ENCODE measurements at places on chromosomes 6 and 20.
A peak's percentile ranks its signal among the peaks of the same experiment; 100 is the strongest.

DNA sequence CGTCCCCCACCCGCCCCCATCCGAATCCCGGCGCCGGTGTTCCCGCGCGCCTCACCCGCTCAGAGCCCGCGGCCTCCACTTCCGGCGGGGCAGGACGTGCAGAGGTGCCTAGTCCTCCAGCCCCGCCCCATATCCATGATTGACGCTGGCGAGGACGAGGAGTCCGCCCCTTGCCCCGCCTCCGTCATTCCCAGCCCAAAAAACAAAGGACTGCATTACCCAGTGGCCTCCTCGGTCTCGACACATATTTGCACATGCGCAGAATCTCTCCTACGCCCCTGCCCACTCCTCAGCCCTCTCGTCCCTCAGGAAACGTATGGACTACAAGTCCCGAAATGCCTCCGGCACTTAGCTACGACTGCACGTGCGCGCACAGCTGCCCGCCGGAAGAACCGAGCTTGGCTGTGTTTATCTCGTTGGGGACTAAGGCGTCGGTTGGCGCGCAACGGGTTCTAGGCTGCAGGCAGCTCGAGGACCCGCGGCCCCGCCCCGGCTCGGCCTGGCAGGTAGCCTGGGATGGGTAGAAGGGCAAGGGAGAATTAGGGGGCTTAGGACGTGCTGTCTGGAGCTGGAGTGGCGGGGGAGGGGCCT is at the start of the genes KLHDC3 and MEA1:
TSS of gene KLHDC3 (plus strand) at position 407 of the 591 bp plus-strand sequence. CDS start 2,944 bp downstream, outside the sequence.
TSS of gene MEA1 (minus strand) at position 104 of the 591 bp plus-strand sequence. CDS start 133 bp downstream, outside the sequence.
- DNase-seq: peak; percentile 98

- peak; percentile 6 for DNase-seq
Observed at GRCh38 chr6:122416825-122417224, 17.4 kb downstream of the HSF2 start.

- no peak for DNase-seq
Observed at GRCh38 chr6:31063906-31064435, 48.4 kb downstream of the C6orf15 start.

DNA sequence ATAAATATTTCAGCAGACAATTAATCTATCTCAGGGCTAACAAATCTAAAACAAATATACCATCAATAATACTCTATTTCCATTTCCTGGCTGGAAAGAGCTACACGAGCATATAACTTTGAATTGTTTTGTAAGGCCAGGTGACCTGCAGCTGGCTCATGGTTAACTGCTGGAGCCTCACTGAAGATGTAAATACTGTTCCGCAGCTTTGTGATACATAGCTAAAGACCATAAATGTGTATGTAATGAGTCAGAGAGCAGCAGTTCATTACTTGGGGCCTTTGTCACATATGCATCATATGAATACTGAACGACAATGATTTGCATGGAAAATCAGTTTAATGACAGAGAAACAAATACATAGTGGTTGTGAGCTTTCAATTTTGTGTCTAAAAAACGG is 109.4 kb upstream of the CCN2 start:
- DNase-seq: peak; percentile 42

DNA sequence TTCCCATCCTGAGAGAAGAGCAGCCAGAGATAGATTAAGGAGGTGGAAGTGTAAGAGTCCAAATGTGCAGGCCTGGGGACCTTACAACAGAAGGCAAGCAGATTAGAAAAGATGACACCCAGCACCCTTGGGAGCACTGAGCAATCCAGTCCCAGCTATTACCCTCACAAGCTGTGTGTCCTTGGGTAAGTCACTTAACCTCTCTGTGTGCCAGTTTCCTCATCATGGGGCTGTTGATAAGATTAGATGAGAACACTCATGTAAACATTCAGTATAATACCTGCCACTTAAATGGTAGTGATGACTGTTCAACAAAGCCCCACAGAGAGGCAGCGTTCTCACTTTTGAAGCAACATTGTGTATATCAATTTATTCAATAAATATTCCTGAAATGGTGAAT is 114.8 kb upstream of the CST7 start:
- DNase-seq: no peak

GRCh38 chr6:156391061-156391672 is 386.0 kb upstream of the ARID1B start:
- no peak for DNase-seq

GRCh38 chr20:51578145-51578459 is 35.6 kb upstream of the NFATC2 start:
- DNase-seq: no peak

DNA sequence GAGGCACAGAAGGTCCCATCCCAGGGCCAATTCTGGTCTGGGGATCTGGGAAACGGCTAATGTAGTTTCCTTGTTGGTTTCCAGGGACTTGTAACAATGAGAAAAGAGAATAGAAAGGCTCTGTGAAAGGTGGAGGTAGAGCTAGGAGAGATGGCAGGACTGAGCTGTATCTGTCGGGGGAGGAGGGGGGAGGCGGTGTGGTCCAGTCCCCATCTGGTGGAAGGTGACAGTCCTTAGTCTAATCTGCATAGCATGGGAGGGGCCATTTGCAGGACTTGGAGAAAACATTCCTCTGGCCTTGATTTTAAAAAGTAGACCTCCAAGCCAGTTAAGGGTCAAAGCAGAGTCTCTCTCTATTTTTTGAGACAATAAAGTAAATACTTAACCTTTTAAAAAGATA is 137.1 kb downstream of the DNAH8 start:
- no peak for DNase-seq

DNA sequence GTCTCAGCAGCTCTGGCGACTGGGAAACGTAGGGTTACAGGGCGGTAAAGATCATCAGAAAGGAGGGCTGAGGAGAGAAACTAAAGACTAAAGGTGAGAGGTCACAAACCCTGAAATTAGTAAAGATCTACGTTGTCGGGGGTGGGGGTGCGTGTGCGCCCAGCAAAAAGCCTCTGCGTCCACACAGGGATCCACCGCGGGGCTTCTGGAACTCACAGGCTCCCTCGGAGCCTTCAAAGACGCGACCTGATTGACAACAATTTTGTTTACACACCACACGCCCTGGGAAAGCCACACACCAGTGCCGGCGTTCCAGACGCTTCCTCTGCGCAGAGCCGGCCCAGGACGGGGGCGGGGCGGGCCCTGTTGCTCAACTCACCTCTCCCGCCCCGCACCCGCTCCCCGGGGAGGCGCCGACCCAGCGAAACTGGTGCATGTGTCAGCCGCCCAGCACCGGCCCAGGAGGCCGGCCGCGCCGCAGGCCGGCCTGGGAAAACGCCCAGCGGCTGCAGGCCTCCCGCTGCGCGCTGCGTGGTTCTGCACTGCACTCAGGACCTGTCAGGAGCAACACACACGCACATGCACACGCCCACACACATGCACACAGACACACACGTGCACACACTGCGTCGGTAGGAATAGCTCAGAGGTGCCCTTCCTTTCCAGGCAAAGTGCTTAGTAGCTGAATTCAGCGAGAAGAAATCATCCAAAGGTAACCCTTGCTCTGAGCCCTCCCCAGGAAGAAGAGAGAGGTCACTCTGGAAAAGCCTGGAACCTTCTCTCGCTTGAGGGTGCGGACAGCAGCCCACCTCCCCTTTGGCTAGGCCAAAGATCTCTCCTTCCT is 57.2 kb upstream of the ARID1B start:
- DNase-seq: no peak

DNA sequence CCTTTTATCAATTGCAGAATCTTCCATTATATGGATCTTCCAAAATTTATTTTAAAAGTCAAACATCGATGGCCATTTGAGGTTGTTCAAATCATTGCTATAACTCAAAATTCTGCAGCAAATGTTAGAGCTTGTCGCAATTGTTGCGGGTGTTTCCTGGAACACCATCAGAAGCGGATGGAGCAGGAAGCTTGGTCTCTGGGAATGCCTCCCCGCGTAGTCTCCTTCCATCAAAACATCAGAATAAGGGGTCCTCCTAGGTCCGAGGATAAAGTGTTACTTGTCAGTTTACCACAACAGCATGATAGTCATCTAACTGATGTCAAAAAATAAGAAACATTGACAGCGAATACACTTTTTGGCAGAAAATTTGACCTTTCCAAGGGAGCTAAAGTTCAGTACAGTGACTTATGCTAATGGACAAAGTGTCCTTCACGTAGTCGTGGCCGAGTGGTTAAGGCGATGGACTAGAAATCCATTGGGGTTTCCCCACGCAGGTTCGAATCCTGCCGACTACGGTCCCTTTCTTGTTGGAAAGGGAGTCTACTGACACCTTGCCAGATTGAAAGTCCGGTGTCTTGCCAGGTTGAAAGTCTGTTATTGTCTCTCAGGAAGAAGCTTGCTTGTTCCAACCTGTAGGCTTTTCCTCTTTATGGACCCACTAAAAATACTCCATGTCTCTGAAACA is 59.0 kb upstream of the ZNF184 start:
- DNase-seq: no peak

DNA sequence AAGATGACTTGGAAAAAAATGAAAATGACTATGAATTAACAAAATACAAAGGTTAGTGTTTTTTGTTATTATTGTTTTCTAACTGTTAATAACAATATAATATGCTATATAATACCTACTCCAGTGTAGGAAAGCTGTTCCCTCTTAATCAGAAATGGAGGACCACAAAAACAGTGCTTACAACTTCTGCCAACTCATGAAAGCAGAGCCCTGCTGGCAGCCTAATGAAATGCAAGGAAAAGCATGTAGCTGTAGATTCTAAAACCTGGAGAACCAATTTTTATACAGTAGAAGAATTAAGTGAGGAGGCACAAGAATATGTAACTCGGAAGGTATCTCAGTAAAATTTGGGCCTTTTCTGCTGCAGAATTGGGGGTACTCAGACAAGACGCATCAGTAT is 29.4 kb downstream of the PHIP start:
- DNase-seq: no peak

DNA sequence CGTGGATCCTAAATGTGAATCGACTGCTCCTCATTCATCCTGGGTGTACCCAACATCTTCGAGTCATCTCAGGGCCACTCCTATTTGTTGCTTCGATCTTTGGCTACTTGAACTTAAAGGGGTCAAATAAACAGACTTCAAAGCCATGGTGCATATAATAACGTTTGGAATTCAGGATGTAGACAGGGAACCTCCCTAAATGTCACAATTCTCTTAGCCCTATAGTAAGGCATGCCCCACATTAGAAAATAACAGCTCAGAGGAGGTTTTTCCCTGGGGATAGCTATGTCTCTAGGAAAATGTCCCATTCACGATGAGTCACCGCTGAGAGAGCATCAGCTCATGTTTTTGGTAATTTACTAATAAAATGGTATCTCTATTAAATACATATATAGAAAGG is 54.8 kb upstream of the BMP6 start:
- DNase-seq: no peak

GRCh38 chr6:144378437-144378836 is 93.3 kb downstream of the UTRN start:
- DNase-seq: no peak

GRCh38 chr6:56682635-56683034 is 39.9 kb upstream of the DST start:
- DNase-seq: no peak

DNA sequence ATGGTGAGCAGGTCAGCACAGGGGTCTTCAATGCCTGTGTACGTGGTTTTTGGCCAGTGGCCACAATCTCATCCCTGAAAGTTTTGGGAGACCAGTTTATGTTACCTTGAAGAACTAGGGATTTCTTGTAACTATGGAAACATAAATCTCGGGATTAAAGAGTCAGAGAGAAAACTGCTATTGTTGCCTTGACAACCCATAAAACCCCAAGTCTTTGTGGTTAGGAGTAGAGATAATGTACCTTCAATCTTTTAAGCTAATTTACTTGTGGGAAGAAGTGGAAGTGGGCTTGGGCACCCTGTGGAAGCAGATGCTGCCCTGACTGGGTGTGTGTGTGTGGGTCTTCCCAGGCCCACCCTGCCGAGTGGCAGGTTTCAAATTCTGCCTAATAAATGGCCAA is 46.1 kb upstream of the ZNF831 start:
- DNase-seq: no peak

GRCh38 chr6:20658516-20658915 is 124.3 kb downstream of the CDKAL1 start:
- no peak for DNase-seq
